Esophagus muscularis mucosa (tissue), 4 donors: ENCODE measurements at places on chromosomes 6 and 20. TPM values are rescaled to one million over a fixed set of nuclear protein-coding genes. Genes with fewer than 3 reads are reported as not detected.
A peak's percentile ranks its signal among the peaks of the same experiment; 100 is the strongest.

DNA sequence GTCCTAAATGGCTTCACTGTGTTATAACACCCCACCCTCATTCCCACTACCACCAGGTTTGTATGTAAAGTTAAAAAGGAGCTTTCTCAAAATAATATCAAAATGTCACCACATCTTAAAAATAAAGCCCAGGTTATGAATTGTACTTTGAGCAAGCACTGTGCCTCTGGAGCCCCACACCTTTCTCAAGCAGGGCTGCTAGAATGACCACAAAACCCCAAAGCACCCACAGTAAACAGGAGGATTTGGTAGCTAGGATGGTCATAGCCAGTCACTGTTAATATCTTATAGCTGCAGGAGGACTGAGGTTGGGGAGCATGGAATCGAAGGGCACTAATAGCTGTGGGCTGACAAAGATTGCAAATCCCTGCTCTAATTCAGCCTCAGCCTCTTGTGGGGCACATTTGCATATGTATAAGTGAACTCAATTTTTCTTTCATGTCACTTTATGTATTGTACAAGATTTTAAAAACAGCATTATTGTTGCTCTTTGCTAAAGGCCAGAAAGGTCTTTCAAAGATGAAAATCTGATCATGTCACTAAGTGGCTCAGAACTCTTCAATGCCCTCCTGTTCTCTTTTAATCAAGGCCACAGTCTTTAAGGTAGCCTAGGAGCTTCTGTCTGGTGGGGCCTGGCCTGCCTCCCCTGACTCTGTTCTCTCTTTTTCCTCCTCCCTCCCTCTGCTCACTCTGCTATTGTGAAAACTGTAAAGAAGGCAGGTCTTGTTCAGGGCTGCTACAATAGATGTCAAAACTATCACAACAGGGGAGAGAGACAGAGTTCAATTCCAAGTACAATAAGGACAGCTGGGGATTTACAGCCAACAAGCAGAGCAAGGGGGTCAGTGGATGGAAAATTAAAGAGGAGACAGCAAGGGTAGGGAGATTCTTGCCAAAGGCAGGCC is 101.6 kb downstream of the TMEM200A start:
- no peak for DNase-seq

DNA sequence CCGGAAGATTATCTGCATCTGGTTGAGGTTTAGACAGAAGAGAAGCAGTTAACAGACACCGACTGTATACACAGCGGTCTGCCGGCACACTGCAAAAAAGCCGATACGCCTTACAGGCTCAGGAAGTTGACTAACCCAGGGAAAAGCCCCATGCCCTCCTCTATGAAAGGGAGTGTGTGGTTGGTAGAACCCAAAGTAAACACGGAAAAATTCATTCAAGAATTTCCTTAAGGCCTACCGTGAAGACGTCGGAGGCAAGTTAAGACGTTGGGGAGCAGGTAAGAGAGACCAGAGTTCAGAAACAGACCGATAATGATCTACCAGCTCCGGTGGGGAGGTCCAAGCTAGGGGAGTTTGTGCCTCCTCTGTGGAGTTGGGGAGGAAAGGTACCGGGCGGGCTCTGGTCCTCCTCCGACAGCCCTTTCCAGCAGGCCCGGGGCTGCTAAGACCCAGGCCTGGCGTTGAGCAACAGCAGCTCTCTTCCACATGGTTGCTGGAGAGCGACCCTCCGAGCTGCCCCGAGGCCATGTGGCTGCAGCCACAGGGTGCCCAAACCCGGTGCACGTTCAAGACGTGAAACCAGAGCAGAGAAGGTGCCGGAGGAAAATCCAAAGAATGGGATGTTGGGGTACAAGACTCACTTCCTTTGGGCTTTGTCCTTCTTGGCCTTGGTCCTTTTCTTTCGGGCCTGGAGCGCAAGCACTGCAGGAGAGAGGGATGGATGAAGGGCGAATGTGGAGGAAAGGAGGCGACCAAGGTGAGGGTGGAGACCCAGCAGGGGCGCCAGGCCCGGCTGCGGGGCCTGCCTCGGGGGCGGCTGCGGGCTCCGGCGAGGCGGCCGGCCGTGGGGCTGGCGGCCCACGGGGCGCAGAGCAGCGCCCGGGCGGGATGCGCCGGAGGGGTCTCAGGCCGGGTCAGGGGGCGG is 809 bp downstream of the SRPK1 start:
- DNase-seq = peak; percentile 89

GRCh38 chr6:42766163-42766670 is 15.6 kb upstream of the BICRAL start:
- no peak for DNase-seq

DNA sequence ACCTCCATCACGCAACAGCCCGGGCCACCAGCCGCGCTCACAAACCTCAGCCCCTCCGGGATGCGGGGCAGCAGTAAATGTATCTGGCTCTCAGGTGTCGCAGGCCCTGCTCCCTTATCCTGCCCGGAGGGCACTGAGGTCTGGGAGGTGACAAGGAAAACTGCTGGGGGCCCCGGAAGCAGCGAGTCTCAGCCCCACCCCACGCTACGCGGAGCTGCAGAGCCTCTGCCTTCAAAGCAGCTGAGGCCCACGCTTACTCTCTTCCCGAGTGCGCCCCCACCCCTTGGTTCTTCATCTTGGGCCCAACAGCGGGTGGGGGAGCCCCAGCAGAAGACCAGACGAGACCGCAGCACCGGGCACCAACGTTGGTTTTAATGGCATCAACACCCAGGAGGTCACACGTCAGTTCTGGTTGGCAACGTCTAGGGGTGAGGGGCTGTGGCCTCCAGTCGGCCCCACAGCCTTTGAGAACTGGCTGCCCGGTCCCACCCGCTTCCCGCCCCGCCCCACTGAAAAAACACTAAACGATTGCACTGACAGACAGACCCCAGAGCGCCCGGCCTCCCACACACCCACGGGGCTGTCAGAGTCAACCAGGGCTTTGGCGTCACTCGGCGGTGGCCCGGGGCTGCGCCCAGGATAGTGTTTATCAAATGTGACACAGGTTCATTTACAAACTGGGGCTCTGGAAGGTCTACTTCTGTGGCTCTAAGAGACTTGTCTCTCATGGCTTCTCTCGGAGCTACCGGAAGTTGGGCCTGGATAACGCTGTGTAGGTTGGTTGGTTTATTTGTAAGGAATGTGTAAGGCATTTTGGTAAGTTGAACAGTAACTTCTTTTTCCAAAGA is 43.7 kb downstream of the DSTN start:
- peak; percentile 91 for DNase-seq

- peak; percentile 92 for DNase-seq
These were observed 984 bp downstream of the TNFRSF21 start for GRCh38 chr6:47308552-47309290.

The FARS2 gene
- 10.6 TPM for total RNA-seq

DNA sequence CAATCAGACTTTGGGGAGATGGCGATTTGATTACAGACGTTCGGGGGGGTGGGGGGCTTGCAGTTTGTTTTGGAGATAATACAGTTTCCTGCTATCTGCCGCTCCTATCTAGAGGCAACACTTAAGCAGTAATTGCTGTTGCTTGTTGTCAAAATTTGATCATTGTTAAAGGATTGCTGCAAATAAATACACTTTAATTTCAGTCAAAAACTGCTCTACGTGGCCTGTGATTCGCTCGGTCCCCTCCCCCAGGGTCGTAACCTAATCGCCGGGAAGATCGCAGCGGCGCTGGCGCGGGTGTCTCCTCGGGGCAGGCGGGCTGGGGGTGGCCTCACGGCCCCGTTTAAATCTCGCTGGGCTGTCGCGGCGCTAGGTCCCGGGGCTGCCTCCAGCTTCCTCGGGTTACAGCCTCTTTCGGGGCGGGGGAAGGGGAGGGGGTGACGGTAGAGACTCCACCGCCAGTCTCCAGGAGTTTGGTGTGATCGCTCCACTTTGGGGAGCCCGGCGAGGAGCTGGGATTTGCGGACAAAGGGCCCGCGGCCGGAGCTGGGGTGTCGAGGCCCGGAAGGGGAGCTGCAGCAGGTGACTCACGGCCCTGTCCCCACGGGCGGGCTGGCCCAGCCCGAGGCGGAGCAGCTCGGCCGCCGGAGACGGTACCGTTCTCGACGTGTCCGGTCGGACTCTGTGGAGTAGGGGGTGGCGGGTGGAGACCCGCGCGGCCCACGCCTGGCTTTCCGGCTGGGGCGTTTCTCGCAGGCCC is 4.2 kb downstream of the FOXC1 start:
- DNase-seq = no peak

DNA sequence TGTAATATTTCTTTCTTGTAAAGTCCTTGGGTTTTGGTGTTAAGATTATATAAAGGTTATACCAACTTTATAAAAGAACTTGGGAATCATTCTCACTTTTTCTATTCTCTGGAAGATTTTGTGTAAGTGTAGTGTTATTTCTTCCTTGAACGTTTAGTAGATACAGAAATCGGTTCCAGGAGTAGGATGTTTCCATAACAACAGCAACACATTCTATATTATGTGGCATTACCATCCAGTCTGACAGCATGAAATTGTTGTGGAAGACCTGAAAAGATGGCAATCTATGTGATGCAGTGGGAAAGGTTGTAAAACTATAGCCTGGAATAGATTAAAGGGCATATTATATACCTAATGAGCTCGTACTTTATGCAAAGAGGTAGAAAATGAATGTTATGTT is 13.8 kb downstream of the ECT2L start:
- DNase-seq = no peak

DNA sequence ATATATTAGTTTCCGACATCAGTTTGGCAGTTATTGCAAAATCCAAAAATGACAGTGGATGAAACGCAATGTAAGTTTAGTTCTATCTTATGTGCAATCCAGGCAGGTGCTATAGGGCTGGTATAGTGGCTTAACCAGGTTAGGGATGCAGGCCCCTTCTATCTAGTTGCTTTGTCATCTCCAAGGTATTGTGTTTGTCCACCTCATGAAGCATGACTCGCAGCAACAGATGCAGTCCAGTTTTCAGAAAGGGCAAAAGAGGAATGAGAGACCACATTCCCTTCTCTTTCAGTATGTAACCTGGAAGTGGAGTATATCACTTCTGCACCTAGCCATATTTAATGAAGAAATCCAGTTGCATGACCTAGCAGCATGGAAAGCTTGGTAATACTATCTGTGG is 59.7 kb downstream of the PKIB start:
- no peak for DNase-seq

DNA sequence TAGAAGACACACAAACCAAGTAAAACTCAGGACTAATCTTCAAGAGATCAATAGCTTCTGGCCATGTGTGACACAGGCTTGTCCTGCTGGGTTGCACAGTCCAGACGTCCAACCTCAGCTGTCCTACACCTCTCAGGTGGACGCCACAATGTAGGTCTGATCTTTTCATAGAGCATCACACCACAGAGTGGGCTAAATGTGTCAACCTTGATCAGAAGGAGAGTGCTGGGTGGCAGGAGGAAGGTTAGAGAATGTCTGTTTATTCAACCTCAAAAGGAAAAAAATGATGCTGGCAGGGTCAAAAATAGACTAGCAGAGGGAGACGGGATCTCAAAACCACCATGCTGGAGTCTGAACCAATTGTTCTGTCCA is 41.7 kb downstream of the GFOD1 start:
- no peak for DNase-seq

GRCh38 chr6:158285656-158286021 is 26.6 kb upstream of the TULP4 start:
- no peak for DNase-seq

The HSPA12B gene
- total RNA-seq = 8.9 TPM

The SLC17A3 gene
- total RNA-seq = not detected

DNA sequence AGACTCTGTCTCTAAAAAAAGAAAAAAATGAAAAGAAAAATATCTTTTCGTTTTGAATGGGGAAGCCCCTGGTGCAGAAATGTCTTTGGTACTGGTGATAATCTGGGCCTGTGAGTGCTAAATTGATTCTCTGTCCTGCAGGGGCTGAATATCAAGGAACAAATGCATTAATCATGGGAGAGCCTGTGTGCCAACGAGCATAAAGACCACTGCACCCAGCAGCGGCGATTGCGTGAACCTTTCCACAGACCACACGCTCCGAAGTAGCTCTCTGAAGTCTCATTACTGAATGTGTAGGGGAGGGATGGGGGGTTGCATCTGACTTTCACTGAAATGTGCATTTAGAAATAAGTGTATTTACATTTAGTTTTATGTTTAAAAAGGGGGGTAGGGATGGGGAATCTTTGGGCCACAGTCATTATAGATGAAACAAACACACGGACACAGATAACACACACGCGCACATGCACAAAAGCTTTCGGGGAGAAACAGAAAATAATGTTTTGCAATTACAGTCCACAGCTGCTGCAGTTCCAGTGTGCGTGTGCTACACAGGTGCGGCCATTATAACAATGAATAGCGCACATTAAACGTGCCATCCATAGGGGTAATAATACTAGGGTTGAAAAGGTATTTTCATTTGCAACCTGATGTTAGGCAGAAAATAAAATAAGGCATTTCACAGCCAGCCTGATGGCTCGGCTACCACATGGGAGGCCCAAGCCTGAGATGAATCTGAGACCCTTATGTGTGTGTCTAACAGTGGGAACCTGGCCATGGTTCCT is 154.0 kb downstream of the MBOAT1 start:
- DNase-seq = peak; percentile 66

The OR2B6 gene
- not detected for total RNA-seq

GRCh38 chr6:108873251-108873650 is 25.0 kb downstream of the ARMC2 start:
- no peak for DNase-seq

- DNase-seq = peak; percentile 55
These were observed 116.9 kb downstream of the SLX4IP start for GRCh38 chr20:10551732-10552724.

DNA sequence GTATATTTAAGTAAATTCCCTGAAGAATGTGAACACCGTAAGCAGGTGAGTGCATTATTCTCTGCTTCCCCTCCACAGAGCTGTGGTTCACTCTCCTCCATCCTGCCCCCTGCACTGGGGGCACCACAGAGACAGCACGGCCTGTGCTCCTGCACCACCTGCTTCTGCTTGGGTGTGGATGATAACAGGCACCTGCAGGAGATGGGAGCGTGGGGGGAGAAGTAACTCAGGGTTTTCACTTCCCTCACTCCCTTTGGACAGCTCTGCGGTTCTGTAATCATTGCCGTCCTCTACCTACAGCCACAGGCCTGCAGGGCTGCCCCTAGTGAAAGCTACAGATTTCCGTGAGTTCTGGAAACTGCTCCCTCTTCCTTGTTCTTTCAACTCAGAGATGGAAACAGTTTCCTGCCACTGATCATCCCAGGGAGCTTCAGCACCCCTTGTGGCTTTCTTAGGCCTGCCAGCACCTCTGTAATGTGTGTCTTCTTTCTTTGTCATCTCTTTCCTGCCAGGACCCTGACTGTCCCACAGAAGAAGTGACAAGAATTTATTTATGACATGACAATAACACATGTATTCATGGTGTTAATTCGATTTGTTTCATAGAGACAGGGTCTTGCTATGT is 21.3 kb upstream of the MICB start:
- DNase-seq = peak; percentile 47

DNA sequence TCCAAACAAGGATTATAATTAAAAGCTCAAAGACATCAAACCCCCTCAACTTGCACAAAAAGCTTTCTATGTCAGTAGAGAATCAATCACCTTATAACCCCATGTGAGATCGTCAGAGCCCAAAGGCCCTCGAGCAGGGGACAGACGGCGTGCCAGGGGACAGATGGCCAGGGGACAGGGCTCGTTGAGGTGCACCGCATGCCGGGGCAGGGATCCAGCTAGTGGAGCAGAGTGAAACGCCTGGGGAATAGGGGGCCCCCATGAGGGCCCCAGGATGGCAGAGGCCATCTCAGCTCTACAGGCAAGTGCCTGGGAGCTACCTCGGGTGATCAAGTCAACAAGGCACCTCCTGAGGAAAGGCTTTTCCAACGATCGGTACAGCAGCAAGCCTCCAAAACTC is 28.6 kb downstream of the DIDO1 start:
- DNase-seq = no peak

GRCh38 chr6:152099446-152100182 is 292.1 kb downstream of the ESR1 start:
- peak; percentile 75 for DNase-seq

The PPP2R5D gene
- 43.2 TPM for total RNA-seq
